ENCODE measurements at places on chromosomes 1 and 21. TPM values are rescaled to one million over a fixed set of nuclear protein-coding genes. Genes with fewer than 3 reads are reported as not detected.
A peak's percentile ranks its signal among the peaks of the same experiment; 100 is the strongest.

- DNase-seq: no peak
These were observed 222.4 kb downstream of the HHIPL2 start for GRCh38 chr1:222325506-222325905.

DNA sequence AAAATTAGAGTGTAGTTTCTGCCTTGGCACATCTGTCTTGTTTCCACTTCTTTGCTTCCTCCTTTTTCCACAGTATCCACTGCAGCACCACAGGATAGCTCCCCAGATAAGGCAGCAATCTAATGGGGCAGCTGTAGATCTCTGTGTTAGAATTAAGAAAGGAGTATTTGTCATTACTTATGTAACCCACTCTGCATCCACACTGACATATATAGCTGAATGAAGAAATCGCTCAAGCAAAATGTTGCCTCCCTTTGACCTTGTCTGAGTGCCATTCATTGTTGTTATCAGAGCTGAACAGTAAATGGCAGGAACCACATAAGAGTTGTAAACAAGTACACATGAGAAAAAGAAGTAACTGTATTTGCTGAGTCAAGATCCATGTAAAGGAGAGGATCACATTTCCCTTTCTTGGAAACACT is 45.9 kb upstream of the DPH5 start:
- no peak for DNase-seq

DNA sequence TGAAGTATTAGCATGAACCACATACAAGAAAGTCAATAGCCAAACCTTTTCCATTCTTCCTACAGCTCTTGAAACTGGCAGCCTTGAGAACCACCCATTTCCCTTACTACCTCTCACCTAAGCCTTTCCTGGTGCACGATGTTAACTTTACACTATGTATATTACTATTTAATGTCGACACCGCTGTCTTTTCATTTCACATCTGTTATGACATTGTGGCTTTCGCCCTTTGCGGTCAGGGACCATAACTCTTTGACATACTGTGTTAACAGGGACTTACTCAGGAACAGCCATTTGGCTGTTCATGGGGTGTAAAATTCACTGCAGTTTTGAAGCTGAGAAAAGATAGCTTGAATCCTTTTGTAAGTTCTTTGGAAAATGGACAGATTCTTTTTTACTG is 21.1 kb upstream of the GPR88 start:
- DNase-seq: no peak

DNA sequence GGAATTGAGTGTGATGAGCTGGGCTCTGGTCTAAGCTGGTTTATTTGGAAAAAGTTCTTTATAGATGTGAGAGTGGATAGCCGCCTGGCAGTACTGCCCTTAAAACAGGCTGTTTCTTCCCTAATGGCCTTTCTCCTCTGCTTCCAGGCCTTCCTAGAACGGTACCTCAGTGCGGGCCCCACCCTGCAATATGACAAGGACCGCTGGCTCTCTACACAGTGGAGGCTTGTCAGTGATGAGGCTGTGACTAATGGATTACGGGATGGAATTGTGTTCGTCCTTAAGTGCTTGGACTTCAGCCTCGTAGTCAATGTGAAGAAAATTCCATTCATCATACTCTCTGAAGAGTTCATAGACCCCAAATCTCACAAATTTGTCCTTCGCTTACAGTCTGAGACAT is 49.2 kb downstream of the VANGL1 start:
- DNase-seq: no peak

DNA sequence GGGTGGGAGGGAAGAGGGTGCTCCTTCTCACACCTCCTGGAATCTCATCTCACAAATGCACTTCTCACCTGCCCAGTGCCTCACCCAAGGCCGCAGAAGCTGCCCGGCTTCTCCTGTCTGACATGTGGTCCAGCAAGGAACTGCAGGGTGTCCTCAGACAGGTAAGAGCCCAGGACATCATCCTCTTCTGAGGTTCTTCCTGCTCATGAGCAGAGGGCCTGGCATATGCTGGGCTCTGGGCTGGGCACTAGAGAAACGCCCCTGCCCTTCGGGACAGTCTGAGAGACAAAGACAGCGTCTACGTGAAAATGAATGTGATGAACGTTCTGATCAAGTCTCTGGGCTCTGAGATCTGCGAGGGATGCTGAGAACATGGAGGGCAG is 42.4 kb downstream of the PKP1 start:
- peak; percentile 37 for DNase-seq

DNA sequence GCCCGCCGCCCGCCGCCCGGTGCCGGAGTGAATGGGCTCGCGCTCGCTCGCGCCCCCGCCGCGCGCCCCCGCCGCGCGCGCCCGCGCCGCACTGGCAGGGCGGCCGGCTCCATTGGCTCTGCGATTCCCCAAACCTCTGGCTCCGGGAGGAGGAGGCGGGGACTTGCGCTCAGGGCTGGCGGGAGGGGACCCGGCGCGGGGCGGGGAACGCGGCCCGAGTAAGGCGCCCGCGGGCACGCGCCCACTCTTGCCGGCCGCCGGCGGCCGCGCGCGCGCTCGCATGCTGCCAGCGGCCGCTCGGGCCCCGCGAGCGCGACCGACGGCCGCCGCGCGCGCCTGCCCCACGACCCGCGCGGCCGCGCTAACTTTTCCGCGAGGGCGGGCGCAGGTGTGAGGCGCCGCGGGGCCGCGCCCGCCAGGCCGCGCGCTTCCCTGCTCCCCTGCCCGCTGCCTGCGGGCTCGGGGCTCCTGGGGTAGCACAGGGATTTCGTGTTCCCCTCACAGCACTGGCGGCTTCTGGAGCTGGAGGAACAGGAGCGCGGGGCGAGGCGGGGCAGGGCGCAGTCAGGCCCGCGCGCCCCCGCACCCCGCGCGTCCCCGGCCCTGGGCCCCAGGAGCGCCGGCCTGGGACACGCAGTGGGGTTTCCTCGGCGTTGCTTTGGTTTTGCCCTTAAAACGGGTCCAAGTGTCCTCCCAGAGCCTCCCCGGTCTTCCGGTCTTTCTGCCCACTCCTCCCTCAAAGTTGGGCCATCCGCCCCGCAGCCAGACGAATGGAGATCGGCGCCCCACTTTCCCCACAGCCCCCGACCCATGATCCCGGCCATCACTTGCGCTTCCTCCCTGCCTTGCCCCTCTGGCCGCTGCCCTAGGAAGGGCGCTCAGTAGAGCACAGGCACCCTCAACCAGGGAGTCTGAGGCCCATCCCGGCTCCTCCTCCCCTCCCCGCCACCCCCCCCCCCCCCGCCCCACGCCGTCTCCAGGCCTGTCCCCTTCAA is 101.5 kb downstream of the CASZ1 start:
- DNase-seq: peak; percentile 95

DNA sequence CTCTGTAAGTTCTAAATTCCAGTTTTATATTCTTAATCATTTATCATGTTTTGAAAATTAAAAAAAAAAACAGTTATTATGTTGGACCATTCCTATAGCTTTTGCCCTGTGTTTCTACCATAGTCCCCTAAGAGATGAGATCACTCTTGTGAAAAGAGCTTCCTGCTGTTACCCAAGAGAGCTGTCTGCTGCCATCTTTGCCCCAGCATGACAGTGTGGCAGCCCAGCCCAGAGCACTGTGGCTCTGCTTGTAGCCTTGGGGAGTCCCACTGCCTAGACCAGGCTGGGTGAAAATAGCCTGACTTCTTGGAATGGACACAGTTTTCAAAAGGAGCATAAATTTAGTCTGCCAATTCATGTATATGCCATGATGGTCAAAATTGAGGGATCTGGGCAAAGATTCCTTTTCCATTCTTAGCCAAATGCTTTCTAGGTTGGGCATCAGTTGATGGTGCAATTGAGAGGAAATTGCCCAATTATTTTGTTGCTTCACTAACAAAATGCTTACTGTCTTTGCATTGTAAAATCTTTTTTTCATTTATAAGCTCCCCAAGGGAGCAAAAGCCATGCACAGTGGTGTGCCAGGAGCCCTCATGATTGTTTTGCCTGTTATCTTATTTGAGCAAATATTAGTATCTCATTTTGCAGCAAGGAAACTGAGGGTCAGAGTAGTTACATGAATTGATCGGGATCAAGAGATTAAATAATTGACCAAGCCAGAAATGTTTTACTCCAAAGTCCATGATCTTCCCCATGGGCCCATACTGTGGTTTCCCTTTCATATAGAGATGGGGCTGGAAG is 72.8 kb downstream of the ETS2 start:
- no peak for DNase-seq

DNA sequence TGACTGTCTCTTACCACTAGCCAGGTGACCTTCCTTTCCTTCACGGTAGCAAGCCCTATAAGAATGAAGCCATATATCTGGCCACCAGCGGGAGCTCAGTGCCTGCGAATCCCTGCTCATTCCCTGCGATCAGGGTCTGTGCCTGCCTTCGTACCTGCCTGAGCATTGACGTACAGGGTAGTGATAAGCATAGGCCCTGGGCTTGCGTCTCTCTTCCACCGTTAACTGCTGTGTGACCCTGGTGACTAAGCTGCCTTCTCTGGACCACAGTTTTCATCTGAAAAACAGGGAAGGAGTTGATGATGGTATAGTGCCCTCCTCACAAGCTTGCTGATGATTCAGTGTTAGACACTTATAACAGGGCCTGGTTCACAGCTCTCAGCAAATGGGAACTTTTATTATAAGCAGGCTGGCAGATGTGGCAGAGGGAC is 4.1 kb downstream of the ZC3H12A start:
- peak; percentile 45 for DNase-seq

DNA sequence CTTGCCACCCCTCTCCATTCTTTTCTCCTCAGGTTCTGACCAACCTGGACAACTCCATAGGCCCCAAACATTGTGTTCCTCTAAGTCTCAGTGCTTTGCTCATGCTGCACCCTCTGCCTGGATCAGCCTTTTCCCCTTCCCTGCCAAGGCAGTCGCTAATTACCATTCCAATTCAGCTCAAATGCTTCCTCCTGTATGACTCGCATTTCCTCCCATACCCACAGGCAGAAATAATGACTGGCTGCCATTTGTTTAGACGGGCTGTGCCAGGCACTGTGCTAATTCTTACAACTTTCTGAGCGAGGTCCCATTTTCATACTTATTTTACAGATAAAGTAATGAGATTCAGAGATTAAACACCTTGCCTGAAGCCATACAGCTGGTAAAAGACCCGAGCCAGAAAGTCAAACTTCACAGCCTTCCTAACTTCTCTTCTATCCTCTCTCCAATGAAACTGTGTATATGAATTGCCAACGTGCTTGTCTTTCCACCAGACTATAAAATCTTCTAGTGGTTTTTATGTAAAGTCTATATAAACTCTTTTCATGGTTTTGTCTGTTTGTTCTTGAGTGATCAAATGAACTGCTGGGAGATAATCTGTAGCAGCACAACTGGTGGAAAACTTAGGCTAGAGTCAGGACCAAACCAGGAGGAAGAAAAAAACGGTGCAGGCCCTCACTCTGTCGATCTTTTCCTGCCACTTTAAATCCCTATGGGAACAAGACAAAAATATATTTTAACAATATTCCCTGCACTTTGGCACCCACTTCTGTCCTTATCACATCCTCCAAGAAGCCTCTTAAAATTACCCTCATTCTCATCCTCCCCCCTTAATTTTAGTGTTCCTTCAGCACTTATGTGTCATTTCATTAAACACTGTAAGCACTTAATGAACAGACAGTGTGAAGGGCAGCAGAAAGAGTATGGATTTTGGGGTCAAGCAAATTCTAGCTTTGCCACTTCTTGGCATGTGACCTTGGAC is 33.7 kb downstream of the RAB3B start:
- DNase-seq: no peak

GRCh38 chr1:214454569-214455396 is 96.6 kb downstream of the PTPN14 start:
- no peak for DNase-seq

MPZ gene
- total RNA-seq: 1.5 TPM

LAMC1 gene
- 254 TPM for total RNA-seq

TCEA3 gene
- 23.0 TPM for total RNA-seq

NAV1 gene
- total RNA-seq: 96.0 TPM

SEMA6C gene
- 10.1 TPM for total RNA-seq

SLC45A1 gene
- total RNA-seq: 5.6 TPM
